Esophagus muscularis mucosa (tissue), 4 donors: ENCODE measurements at places on chromosomes 7 and 10. TPM values are rescaled to one million over a fixed set of nuclear protein-coding genes. Genes with fewer than 3 reads are reported as not detected.

DNA sequence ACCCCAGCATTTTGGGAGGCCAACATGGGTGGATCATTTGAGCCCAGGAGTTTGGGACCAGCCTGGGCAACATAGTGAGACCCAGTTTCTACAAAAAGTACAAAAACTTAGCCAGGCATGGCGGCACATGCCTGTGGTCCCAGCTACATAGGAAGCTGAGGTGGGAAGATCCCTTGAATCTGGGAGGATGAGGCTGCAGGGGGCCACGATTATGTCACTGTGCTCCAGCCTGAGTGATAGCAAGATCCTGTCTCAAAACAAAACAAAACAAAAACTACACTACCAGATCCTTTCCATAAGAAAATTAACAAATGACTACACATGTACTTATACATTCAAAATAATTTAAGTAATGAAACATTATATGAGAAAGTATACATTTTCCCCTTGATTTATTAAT, 116.4 kb upstream of the KLF6 start:
- H3K36me3 ChIP-seq = no peaks in the 10 kb centered on the region
- H3K4me3 ChIP-seq = no peak overlapping the region

DNA sequence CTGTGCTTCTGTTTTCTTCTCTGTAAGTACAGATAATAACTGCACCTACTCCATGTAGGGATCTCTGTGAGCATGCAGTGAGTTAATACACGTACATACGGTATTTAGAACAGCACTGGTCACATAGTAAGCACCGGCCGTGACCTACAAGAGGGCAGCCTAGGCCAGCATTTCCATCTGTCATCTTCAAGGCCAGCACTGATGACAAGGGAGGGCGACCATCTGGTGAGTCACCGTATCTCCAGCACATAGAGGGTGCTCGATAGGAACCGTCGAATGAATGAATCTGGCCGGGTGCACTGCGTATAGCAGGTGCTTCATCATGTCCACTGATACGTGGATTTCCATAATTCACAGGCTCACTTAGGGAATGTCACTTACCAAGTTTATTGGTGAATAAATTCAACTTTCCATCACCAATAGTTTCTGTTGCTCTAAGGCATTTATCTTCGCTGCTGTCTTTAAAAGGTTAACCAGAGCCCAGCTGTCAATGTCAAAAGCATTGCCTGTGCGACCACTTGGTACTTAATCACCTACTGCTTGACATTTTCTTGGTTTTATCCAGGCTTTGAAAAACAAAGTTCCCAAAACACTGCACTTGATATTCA, 8.3 kb downstream of the NOD1 start:
- peaks cover 94% of the 10 kb centered on the region for H3K4me1 ChIP-seq
- peak overlapping the region; percentile 11 for H3K4me3 ChIP-seq
- H3K36me3 ChIP-seq = no peaks in the 10 kb centered on the region

DNA sequence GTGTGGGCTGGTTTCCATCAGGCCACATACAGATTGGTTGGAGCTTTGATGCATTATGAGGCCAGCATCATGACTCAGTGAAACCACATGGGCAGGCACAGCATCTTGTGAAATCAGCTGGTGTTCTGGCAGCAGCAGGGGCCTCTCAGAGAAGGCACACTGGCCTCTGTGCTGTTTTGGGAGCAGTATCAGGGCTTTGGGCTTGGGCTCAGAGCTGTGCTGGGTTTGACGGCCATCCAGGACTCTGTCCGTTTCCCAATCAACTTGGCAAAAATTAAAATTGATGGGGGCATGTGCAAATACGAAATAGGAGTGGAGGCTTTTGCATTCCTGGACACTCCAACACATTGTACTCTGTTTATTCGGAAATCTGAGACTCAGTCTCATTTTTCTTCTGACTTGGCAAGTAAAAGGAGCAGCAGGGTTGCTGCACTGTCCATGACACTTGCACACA, 190.9 kb downstream of the BMPER start:
- peak overlapping the region; percentile 52 for H3K27ac ChIP-seq
- no peaks in the 10 kb centered on the region for H3K36me3 ChIP-seq
- no peak overlapping the region for H3K4me3 ChIP-seq
- no peaks in the 10 kb centered on the region for H3K27me3 ChIP-seq
- no peak for DNase-seq

GRCh38 chr7:17521437-17521836, 223.0 kb downstream of the AHR start:
- H3K36me3 ChIP-seq = no peaks in the 10 kb centered on the region
- H3K27me3 ChIP-seq = no peaks in the 10 kb centered on the region
- peak overlapping the region; percentile 41 for H3K27ac ChIP-seq
- DNase-seq = no peak
- H3K4me1 ChIP-seq = peaks cover 4% of the 10 kb centered on the region

DNA sequence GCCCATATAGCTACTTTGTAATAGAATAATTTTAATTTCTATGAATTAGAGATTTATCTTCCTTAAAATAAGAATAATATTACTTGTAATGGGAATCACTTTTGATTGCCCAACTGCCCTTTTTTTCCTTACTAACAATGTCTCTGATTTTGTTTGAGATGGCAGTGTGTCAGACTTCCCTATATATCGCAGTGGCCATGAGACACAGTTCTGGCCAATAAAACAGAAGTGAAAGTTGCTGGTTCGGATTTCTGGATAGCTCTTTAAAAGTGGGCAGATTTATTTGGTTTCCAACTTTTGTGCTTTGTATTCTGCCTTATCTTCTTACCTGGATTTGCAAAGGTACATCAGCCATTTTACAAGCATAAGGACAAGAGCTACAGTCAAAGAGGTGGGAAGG, 170.2 kb downstream of the PPP1R17 start:
- no peak overlapping the region for H3K27ac ChIP-seq
- H3K36me3 ChIP-seq = no peaks in the 10 kb centered on the region
- no peak overlapping the region for H3K4me3 ChIP-seq
- DNase-seq = no peak
- H3K4me1 ChIP-seq = peaks cover 4% of the 10 kb centered on the region

GRCh38 chr10:66192162-66192831, 733.5 kb upstream of the LRRTM3 start:
- H3K36me3 ChIP-seq = no peaks in the 10 kb centered on the region
- no peaks in the 10 kb centered on the region for H3K27me3 ChIP-seq
- H3K4me1 ChIP-seq = no peaks in the 10 kb centered on the region
- no peak for DNase-seq
- no peak overlapping the region for H3K4me3 ChIP-seq

DNA sequence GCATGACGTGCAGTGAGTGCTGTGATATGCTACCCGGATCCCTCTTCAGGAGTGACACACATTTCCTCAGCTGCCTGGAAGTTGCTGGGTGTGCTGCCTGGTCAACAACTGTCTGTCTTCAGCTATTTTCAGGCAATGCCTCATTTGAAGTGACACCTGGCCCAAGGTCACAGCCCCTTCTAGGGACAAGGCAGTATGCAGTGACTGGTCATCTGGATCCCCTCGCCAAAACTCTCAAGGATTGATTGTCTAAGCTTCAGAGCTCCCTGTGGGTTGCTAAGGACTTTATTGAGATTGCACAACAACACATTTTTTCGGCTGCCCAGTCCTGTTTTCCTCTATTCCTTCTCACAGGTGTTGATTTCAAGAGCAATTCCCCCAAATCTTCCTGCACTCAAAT, 108.8 kb downstream of the GNAI1 start:
- H3K4me1 ChIP-seq = no peaks in the 10 kb centered on the region
- H3K27ac ChIP-seq = no peak overlapping the region
- no peaks in the 10 kb centered on the region for H3K36me3 ChIP-seq
- no peaks in the 10 kb centered on the region for H3K27me3 ChIP-seq
- no peak for DNase-seq

GRCh38 chr7:77797734-77798393, 370 bp downstream of the TMEM60 start:
- peaks cover 39% of the 10 kb centered on the region for H3K4me1 ChIP-seq
- no peaks in the 10 kb centered on the region for H3K36me3 ChIP-seq
- DNase-seq = peak; percentile 93
- H3K4me3 ChIP-seq = peak overlapping the region; percentile 86
- no peaks in the 10 kb centered on the region for H3K27me3 ChIP-seq
- peak overlapping the region; percentile 86 for H3K27ac ChIP-seq

- no peaks in the 10 kb centered on the region for H3K27me3 ChIP-seq
- no peak overlapping the region for H3K27ac ChIP-seq
- DNase-seq = no peak
- H3K36me3 ChIP-seq = peaks cover 66% of the 10 kb centered on the region
Observed at GRCh38 chr10:123766761-123767160, 100.6 kb downstream of the GPR26 start.

DNA sequence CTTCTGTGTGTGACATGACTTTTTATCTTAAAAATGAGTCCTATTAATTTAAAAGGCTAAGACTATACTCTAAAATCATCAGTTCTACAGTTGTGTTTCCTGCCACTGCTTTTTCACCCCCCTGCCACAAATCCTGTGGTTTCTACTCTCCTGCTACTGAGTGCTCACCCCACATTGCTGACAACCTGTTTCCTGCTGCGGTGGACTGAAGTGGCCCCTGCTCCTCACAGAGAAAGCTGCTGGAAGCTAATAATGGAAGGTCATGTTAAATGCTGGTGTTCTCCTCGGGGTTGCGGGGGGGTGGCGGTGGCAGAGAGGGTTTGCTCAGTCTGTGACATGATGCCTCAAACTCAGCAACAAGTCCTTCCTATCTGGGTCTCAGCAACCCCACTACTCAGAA, 113.2 kb upstream of the INHBA start:
- H3K27me3 ChIP-seq = no peaks in the 10 kb centered on the region
- no peaks in the 10 kb centered on the region for H3K36me3 ChIP-seq
- H3K4me1 ChIP-seq = no peaks in the 10 kb centered on the region
- H3K4me3 ChIP-seq = no peak overlapping the region
- no peak overlapping the region for H3K27ac ChIP-seq

DNA sequence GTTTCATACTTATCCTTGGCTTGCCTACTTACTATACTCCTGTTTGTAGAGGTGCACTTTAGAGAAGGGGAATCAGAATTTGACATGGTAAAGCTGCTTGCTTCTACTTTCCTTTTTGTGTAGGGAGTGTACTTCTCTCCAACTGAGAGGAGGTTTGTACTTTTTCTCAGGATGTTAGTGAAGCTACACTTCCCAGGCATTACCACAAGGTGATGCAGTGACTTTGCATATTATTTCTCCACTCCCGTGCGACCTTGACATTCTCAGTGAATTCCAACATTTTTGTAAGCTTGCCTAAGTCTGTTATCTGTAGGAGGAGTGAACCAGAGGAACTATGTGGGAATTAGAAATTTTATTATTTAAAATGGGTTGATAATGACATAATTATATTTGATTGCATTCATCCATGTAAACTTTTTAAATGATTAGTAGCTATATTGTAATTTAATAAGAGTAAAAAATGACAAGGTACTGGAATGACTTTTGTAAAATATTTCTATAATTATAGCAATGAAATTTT, 5.2 kb downstream of the TAX1BP1 start:
- H3K4me3 ChIP-seq = no peak overlapping the region
- peaks cover 5% of the 10 kb centered on the region for H3K36me3 ChIP-seq
- H3K27ac ChIP-seq = no peak overlapping the region
- H3K27me3 ChIP-seq = no peaks in the 10 kb centered on the region

DNA sequence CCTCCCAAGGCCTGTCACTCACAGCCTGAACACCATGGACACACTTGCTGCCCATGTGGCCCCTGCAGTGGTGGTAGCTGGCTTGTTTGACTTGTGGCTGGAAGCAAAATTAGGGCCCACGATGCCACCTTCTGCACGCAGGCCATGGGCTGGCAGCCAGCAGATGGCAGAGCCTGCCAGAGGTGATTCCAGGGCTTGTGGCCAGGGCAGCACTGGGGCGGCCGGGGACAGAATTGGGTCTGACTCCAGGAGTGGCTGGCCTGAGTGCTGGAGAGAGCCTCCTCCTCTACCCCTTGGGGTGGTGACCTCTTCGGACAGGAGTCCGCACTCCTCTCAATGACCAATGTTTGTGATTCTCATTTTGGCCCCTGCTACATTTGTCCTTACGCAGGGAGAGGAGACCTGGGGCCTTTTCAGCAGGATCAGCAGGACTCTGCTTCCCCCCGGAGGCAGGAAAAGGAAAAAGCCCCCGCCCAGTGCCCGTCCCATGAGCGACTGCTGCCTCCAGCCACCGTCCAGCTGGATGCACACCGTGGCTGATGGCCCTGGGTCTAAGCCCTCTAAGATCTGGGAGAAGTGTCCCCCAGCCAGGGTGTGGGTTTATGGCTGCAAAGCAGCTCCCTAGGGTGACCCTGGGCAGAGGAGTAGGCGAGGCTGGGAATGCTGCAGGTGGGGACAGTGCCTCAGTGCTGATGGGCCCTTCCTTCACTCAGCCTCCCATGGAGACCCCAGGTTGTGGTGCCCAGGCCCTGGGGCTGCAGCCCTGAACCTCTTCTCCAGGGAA, 26.5 kb downstream of the DNAJB12 start:
- peak overlapping the region; percentile 67 for H3K27ac ChIP-seq
- no peaks in the 10 kb centered on the region for H3K27me3 ChIP-seq
- DNase-seq = peak; percentile 92
- peaks cover 71% of the 10 kb centered on the region for H3K4me1 ChIP-seq
- H3K36me3 ChIP-seq = no peaks in the 10 kb centered on the region
- H3K4me3 ChIP-seq = no peak overlapping the region

- no peak overlapping the region for H3K27ac ChIP-seq
- H3K4me1 ChIP-seq = no peaks in the 10 kb centered on the region
- no peak for DNase-seq
- H3K27me3 ChIP-seq = no peaks in the 10 kb centered on the region
- H3K4me3 ChIP-seq = no peak overlapping the region
- no peaks in the 10 kb centered on the region for H3K36me3 ChIP-seq
Observed at GRCh38 chr7:36683111-36683510, 41.2 kb downstream of the AOAH start.

GRCh38 chr7:128113839-128114238, 82.6 kb upstream of the LRRC4 start:
- DNase-seq = no peak
- H3K4me3 ChIP-seq = no peak overlapping the region
- H3K4me1 ChIP-seq = no peaks in the 10 kb centered on the region
- no peaks in the 10 kb centered on the region for H3K27me3 ChIP-seq
- no peaks in the 10 kb centered on the region for H3K36me3 ChIP-seq
- H3K27ac ChIP-seq = no peak overlapping the region

The SPDYE5 gene
- not detected for total RNA-seq

The WEE2 gene
- total RNA-seq = not detected

The STRIP2 gene
- 2.1 TPM for total RNA-seq

The SSC4D gene
- total RNA-seq = 0.46 TPM

The DPYSL4 gene
- 4.5 TPM for total RNA-seq

The GJD4 gene
- total RNA-seq = not detected

The PNLIPRP2 gene
- not detected for total RNA-seq

The FFAR4 gene
- not detected for total RNA-seq

The SH2D4B gene
- total RNA-seq = not detected

The PNLIPRP3 gene
- not detected for total RNA-seq

The NOS3 gene
- total RNA-seq = 13.3 TPM
